ENCODE measurements at places on chromosomes 2 and 18.

DNA sequence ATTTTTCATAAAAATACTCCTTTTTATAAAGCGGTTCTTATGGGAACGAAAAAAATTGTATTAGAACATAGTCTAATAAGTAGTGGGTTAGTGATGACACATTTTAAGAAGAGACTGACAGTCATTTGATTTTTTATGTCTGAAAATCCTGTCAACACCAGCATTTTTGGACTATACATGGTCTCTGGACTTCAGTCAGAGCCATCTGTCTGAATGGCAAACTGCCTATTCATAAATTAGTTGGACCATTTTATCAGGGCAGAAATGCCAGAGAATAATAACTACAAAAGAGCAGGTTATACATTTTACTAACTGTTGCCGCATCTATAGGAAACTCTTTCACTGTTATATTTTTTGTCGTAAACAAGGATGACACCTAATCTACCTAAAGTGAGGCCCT lies 437.6 kb downstream of the ZNF804A start:
- DNase-seq: no peak

GRCh38 chr2:26674771-26675170 lies 17.8 kb upstream of the KCNK3 start:
- DNase-seq: no peak

GRCh38 chr2:11396467-11397445 lies 52.3 kb upstream of the ROCK2 start:
- DNase-seq: no peak

- DNase-seq: no peak
Observed at GRCh38 chr2:239181074-239181902, 219.5 kb downstream of the HDAC4 start.

GRCh38 chr18:57249179-57249578 lies 102.3 kb downstream of the BOD1L2 start:
- no peak for DNase-seq

DNA sequence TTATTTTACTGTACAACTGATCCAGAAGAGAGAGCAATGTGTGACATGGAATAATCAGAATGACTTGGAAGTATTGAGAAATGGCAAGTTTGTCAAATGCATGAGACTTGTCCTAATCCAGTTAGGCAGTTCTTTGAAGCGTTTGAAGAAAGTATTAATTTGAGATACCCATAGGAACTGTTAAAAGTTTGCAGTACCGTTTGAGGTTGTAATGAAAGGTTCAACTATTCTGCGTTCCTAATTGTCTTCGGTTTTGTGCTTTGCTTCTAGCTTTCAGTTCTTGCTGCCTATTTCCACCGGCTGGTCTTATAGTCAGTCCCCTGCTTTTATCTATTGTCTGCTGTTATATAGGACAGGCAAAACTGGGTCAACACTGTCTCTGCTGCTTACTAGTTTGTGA lies 41.8 kb downstream of the COX7A2L start:
- DNase-seq: no peak

- no peak for DNase-seq
Observed at GRCh38 chr2:101843048-101843447, 145.5 kb downstream of the MAP4K4 start.

DNA sequence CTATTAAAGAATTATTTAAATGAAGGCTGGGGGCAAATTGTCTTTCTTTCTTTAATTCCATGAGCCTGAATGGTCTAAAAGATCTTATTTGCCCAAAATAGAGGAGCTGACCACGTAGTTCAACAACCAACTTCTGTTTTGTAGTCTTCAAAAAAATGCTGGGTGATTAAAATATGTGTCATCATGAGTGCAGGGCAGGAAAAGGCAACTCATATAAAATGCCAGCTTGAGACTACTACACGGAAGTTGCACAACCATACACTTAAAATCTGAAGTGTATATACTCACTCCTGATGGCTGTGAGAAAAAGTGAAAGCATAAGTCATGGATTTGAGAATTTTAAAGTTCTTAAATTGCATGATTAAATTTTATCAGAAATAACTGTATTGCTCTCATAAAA lies 210.9 kb downstream of the DYM start:
- DNase-seq: no peak

DNA sequence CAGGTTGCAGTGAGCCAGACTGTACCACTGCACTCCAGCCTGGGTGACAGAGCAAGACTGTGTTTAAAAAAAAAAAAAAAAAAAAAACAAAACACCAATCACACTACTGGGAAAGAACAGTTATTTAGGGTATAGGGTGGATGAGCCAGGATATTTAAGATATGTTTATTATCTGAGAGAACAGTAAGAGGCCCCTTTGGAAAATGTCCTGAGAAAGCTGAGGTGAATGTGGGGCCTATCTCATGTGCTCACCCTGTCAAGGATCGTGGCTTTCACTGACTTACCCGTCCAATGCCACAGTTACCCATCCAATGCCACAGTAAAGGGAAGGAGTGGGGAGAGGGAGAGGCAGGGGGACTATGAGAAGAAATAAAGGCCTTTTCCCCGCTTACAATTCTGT lies 19.9 kb upstream of the ENOSF1 start:
- no peak for DNase-seq

- no peak for DNase-seq
Observed at GRCh38 chr2:100765481-100765880, 54.5 kb upstream of the NPAS2 start.

DNA sequence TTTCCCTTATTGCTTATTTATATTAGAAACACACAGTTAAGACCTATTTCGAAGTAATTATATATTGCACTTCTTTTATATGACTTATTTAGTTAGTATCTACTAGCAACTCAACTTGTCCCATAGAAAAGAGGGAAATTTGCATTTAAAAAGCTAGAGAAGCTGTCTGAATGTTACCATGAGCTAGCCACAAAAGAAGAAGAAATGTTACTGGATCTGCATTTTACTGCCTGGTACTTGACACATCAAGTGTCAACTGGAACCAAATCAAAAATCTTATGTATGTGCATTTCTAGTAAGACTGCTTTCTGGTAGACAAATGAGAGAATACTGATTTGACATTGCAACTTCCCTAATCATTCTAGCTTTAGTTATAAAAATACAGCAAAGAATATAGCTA lies 424.6 kb upstream of the VRK2 start:
- DNase-seq: no peak

DNA sequence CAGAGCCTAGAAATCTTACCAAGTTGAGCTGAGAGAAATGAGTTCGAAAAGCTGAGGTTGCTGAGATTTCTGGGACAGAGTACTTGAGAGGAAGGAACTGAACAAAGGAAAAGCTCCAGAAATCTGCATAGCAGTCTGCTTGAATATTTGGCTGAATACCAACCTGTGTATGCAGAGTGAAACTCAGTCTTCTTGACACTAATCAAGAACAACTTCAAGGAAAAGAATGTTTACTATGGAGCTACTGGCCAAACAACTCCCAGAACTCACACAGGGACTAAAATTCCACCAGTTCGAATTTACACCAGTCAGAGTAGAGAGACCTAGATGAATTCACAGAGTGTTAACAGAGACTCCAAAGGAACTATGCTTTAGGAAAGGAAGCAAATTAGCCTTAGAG lies 66.5 kb downstream of the USP37 start:
- no peak for DNase-seq

DNA sequence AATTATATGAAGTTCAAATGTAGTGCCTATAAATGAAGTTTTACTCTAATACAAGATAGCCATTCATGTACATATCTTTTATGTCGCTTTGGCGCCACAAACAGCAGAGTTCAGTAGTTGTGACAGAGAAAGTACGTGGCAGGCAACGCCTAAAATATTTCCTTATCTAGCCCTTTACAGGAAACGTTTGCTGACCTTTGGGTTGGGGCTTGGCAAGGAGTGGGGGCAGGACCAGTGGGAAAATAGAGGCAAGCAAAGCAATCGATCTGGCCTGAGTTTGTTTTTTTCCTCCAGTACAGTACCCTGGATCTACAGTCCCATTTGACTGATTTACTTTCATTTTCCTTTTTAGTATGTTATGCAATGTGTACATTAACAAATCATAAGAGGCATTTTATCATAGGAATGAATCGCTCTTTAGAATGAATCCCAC lies 13.1 kb downstream of the CCDC68 start:
- no peak for DNase-seq

GRCh38 chr18:54112356-54112755 lies 112.1 kb downstream of the MBD2 start:
- no peak for DNase-seq

GRCh38 chr2:191036363-191036762 lies 22.4 kb upstream of the STAT1 start:
- DNase-seq: no peak

- no peak for DNase-seq
Observed at GRCh38 chr18:9755615-9756014, 47.5 kb downstream of the RAB31 start.

DNA sequence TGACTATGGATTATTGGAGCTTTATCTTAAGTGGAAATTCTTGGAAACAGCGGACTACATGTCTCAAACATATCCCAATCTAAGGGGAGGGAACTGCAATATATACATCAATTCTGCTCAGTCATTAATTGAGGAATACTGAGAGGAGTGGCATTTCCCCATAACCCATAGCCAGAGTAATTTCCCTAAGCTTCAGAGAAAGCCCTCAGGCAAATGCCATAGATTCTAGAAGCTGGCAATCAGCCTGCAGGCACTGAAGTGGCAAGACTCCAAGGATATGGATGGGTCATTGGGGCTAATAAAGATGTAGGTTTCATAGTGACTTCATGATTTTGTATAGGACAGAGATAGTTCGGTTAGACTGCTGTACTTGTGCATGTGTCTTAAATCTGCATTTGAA lies 1960.5 kb upstream of the PIK3C3 start:
- DNase-seq: no peak

DNA sequence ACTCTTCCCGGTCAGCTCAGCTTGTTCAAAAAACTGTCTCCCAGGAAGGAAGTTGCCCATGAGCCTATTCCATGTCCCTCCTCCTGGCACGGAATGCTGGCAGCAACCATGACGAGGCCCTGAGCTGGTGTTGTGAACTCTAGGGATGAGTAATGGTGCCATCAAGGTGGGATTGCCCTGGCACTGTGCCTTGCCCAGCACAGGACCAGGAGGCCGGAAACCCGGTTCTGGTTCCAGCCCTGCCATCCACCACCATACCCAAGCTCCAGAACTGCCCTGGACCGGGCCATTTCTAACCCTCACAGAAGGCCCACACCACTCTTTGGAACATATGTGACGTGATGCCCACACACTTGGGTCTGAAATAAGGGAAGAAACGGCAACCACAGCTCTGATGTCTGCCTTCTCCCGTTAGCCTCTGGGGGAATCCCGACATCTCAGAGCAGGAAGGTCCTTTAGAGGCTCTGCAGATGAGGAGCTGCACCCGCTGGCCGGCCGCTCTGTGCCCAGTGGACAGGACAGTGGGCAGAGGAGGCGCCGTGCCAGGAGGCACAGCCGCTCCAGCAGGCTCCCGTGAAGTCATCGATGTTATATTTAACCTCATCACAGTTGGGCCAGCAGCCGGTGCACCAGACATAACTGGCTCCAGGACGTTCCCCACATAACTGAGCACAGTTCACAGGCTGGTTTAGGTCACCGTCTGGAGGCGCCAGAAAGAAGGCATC lies 462.1 kb upstream of the ID2 start:
- DNase-seq: no peak

DNA sequence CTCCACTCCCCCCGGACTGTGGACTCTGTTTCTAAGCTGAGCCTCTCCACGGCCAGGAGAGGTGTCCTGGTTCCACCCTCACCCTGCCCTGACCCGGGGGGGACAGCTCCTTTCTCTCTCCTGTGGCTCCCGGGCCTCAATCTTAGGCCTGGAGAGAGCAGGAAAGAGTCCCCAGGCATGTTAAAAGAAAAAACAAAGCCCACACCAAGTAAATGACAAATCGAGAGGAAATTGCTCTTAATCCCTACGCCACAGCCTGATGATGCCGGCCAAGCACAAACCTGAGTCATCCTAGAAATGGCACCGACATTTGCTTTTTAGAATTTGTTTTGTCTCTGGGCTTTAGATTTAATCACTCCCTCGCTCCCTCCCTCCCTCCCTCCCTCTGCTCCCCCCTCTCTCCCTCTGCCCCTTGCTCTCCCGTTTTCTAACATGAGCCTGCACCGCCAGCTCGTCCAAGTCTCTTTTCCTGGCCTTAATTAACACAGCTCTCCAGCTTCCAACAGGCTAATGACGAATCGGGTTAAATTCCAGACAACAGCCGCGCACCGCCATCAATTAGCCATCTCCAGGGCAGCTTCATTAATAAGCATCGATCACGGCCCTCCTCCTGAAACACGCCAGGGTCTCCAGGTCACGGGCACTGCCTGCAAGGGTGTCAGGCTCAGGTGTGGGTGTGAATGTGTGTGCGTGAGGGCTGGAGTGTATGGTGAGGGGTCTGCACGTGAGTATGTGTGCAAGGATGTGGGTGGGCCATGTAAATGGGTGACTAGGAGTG lies 230.8 kb downstream of the CELF4 start:
- no peak for DNase-seq

DNA sequence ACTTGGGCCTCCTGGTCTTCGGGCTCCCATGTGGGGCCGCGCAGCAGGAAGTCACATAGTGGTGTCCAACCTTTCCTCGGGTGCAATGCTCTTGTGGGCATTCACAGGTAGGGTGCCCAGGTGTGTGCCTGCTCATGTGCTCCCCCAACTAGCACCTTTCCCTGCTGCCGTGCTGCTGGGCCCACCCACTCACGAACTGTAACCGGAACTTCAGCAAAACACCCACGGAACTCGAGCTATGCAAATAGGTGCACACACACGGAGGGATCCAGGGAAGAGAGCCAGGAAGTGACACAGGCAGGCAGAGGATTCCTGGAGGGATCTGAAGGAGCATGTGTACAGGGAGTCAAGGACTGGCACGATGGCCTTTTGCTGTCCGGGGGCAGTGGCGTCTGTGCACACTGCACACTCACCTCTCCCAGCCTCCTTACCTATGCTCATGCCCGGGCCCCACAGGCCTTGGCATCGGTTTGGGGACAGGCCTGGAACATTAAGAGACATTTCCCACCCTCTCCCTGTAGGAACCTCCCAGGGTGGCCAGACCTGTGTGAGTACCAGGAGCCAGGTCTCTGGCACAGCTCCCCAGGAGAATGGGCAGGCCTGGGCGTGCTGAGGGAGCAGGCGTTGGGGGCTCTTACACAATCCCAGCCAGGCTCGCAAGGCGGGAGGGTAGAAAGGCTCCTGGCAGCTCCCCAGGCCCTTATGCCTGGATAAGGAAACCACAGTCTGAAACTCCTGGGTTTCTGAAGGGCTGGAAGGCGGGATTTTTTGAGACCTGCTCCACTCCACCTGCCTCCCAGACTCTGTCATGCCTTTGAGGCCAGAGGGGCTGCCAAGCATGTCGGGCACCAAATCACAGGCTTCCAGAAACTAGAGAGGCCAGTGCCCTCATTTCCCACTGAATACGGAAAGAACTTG lies 6.6 kb upstream of the PTMA start:
- no peak for DNase-seq
